Stimulated activated CD4-positive, alpha-beta T cell treated with anti-CD3 and anti-CD28 coated beads, Interleukin-15, amount 100 ng/mL, for 24 hours (primary cell): ENCODE measurements at places on chromosomes 6 and 20.
A peak's percentile ranks its signal among the peaks of the same experiment; 100 is the strongest.

DNA sequence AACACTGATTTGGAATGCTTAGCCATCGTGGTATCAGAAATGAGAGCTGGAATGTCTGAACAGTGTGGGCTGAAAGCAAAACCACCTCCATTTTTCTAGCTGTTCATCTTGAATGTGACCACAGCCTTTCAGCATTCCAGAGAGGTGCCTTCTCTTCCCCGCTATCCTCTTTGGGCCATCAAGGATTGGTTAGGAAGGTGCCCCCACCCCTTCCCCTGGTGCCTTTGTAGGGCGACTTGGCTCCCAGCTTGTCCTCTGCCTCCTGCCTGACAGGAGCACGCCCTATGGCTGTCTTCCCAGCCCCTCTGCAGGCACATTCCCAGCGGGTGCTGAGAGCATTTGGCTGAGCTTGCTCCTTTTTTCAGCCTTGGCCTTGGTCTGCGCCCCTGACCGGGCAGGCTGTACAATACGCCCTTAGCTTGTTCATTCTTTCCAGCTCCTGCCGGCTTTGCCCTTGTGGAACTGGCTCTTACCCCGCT, 97.5 kb downstream of the ARMC2 start:
- DNase-seq, result no peak

DNA sequence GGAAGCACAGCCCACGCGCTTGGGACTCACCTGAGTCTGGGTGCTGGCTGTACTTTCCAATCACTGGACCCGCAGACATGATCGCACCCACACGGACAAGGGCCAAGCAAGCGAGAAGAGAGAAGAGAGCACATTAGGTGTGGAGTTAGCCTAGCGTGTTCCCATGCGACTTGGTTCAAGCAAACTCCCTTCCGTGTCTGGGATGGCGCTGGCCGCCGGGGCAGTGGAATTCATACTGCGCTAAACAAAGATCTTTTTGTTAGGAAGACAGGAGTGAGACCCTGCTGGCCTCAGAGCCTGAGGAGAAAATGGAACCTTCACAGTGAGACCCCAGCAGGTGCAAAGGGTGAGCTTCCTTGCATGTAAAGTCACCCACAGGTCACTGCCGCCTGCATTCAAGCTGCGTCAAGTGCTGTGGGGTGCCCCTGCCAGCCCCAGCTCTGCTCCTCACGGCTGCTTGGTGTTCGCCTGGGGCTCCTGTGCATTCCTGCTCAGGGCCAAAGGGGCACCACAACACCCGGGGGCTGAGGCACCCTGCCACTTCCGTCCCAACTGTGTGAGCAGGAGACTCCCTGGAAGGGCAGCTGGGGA, 26.4 kb downstream of the PSMG4 start:
- DNase-seq, result no peak

DNA sequence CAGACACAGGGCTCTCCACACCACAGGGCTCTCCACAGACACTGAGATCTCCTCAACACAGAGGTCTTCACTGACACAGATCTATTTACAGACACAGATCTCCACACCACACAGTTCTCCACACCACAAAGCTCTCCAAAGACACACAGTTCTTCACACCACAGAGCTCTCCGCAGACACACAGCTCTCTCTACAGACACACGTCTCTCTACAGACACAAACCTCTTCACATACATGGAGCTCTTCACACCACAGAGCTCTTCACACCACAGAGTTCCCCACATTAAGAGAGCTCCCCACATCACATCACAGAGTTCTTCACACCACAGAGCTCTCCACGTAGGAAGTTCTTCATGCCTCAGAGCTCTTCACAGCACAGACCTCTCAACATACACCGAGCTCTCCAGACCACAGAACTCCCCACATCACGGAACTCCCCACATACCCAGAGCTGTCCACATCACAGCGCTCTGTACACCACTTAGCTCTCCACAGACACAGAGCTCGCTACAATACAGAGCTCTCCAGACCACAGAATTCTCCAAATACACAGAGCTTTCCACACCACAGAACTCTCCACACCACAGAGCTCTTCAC, 53.9 kb downstream of the ERMARD start:
- no peak for DNase-seq

DNA sequence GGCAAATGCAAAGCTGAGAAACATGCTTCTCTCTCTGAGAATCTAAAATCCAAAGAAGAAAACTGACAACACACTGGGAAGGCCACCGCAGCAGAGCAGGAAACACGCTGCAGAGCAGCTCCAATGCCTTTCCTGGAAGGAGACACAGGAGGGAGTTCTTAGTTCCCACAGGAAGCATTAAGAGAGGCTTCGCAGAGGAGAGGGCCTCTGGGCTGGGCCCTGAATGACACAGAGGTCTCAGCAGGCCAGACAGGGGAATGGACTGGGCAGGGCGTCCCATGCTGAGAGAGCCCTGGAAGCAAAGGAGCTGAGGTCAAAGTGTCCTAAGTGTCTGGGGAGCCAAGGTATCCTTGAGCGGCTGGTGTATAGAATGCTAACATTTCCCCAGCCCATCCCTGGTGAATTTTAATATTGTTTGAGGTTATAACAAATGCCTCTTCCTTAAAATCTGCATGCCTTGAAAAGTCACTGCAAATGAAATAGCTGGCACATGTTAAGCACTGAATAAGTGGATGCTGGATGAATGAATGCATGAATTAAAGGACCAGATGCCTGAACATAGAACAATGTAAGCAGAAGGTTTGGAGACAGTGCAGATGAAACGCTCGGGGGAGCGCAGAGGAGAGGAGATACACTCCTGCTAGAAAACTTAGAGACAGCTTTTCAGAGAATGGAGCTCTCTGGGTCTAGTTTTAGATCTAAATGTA, 110.0 kb upstream of the SYNDIG1 start:
- DNase-seq, result no peak

- no peak for DNase-seq
These were observed 28.5 kb downstream of the TASP1 start for GRCh38 chr20:13610184-13610583.

- peak; percentile 61 for DNase-seq
These were observed 13.8 kb upstream of the GTF3C6 start for GRCh38 chr6:110944681-110945151.
